ENCODE measurements at places on chromosomes 3 and 15.
A peak's percentile ranks its signal among the peaks of the same experiment; 100 is the strongest.

DNA sequence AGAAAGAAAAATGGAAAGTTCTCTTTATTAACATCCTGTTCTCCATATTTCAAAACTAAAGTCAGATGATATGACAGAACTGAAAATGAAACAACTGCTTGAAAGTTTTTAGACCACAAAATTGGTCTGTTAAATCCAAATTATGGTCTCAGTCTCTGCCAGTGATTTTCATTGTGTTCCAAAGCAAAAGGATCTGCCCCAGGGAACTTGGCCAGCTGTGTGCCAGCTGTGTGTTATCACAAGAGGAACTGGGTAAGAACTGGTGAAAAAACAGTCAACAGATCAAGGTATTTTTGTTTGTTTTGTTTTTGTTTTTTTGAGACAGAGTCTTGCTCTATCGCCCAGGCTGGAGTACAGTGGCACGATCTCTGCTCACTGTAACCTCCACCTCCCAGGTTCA, 323.3 kb downstream of the CTNNB1 start:
- DNase-seq: no peak

DNA sequence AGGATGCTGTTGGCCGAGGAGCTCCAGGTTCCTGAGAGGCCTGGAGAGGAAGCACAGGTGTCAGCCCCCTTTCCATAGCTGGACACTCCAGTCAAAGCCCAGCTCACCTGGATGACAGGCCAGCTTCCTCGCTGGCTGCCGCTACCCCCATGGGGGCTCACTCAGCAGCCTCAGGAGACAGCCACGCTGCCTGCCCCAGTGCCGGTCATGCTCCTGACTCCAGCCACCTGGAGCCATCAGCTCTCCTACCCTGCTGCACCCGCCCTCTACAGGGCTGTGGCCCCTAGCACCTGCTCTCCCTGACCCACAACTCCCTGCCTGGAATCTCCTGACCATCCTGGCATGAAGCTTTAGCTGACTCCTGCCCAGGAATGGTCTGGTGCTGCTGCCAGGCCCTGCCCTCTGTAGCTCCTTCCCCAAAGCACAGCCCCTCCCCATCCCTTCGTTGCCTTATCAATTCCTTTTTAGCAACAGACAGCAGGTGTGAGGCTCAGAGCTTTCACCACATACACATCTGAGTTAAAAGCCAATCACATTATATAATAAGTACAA, 94.2 kb downstream of the NUP210 start:
- no peak for DNase-seq

- DNase-seq: no peak
Observed at GRCh38 chr3:109275702-109276293, 40.5 kb downstream of the DPPA2 start.

- DNase-seq: peak; percentile 33
Observed at GRCh38 chr3:198079771-198080520, 119.9 kb downstream of the LMLN start.

GRCh38 chr3:112003321-112004080, 4.8 kb downstream of the TAGLN3 start:
- DNase-seq: no peak

GRCh38 chr3:171187706-171188290, 161.3 kb upstream of the SLC2A2 start:
- no peak for DNase-seq

DNA sequence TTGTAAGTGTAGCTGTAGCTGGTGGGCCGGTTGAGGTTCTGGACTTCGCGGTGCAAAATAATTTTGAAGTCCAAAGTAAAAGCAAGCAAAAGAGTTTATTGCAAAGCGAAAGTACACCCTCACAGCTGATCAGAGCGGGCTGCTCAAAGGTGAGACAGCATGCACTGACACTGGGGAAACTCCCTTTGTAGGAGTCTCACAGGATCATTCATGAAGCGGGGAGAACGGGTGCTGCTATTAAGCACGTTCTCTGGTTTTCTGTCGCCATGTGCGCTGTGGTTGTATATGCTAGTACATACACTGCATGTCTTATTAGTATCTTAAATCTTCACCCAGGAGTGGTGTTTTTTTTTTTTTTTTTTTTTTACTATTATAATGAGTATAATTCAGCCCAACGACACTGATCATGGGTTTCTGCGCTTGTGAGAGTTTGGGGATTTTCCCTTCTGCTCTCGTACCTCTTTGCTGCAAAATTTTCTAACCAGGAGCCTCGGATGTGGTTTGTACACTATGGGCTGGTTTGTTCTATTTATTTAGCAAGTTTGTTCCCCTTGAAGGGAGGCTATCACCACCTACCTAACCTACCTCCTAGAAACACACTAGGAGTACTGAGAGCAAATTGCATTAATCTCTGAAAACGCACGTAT, 1.4 kb upstream of the AP4E1 start:
- DNase-seq: peak; percentile 50

DNA sequence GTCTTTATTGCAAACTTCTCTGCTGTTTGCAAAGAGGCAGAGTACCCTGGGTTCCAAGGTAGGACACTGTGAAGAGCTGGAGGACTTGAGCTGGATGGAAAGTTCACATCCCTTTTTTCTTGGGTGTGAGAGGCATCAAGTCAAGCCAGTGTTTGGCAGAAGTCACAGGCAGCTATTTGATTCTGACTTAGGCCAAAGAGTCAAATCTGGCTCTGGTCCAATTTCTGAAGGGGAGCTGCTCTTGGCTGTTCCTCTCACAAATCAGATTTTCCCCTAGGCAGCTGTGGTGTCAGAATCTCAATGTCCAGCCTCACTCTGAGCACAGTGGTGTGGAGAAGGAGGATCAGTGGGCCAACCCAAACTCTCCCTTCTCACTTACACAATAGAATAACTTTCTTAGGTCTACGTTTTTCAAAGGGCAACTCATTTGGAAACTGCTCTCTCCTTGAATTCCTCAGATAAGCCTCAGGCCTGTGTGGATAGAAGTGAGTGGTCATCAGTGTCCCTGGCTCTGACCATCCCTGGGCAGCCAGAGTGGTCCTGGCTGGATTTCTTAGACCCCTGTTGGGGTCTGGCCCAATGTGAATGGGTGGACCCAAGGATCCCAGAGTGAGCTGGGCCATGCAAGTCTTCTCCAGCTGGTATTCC, 18.2 kb upstream of the AMOTL2 start:
- no peak for DNase-seq

GRCh38 chr3:135528413-135529015, 437.0 kb upstream of the PPP2R3A start:
- DNase-seq: no peak

DNA sequence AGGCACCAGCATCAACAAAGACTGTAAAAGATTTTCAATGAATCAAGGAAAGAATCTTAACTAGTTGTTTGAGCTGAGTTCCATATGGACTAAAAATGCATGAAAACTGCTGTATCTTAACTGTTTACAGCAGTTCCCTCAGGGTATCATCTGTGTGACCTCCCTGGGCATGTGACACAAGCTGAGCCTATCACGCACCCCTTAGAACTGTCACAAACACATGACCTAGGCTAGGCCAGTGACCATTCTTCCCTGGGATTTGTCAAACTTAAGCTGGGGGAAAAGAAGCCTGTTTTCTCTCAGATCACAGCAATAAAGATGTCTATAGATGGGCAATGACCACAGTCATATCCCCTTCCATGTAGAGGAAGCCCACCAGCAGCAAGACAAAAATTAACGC, 35.7 kb downstream of the IGF2BP2 start:
- no peak for DNase-seq

DNA sequence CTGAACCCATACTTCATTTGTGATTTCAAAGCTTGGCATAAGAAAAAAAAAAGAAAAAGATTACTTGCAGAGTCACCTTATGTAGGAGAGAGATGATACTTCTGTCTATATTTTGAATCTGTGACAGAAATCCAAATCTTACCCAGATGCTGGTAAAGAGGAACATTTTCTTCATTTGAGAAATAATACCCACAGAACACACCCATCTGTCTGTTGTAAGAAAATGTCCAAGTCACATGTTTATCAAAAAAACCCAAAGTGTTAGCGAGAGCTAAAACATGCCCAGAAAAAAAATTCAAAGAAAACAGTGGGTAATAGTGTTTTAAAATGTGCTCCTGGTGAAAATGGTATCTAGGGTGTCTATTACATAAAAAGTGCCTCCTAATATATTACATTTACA, 18.0 kb upstream of the RAP2B start:
- no peak for DNase-seq

- DNase-seq: no peak
Observed at GRCh38 chr3:100825574-100825973, 116.3 kb downstream of the TFG start.

DNA sequence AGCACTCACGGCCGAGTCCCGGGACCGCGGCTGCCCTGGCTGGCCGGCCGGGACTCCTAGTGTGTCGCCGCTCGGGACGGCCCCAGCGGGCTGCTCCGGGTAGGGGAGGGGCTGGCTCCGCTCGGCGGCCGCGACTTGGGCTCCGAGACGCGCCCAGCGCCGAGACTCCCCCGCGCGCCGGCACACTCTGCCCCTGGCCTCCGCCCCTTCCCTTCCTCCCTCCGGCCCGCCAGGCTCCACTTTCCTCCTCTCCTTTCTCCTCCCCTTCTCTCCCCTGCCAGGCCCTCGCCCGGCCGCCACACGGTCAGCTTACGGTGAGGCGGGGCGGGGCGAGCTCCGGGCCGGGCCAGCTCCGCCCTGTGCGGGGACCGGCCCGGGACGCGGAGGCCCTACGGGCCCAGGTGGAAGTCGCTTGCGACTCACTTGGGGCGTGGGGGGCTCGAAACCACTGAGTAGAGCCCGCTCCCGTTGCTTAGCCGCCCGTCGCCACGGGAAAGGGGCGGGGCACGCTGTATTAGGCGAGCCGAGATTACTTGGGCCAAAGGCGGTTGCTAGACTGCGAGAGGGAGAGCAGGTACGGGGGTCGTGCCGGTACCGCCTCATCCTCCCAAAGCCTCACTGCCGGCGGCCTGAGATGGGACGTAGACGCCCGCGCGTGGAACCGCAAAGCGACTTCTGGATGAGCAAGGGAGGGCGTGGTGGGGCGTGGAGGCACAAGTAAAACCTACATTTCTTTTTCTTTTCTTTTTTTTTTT, at the start of gene ITGB5:
TSS of gene ITGB5 (minus strand) at position 189 of the 755 bp plus-strand sequence. CDS start 365 bp downstream, outside the sequence.
- no peak for DNase-seq

- DNase-seq: peak; percentile 45
Observed at GRCh38 chr15:44711743-44712345, 527 bp downstream of the B2M start.

DNA sequence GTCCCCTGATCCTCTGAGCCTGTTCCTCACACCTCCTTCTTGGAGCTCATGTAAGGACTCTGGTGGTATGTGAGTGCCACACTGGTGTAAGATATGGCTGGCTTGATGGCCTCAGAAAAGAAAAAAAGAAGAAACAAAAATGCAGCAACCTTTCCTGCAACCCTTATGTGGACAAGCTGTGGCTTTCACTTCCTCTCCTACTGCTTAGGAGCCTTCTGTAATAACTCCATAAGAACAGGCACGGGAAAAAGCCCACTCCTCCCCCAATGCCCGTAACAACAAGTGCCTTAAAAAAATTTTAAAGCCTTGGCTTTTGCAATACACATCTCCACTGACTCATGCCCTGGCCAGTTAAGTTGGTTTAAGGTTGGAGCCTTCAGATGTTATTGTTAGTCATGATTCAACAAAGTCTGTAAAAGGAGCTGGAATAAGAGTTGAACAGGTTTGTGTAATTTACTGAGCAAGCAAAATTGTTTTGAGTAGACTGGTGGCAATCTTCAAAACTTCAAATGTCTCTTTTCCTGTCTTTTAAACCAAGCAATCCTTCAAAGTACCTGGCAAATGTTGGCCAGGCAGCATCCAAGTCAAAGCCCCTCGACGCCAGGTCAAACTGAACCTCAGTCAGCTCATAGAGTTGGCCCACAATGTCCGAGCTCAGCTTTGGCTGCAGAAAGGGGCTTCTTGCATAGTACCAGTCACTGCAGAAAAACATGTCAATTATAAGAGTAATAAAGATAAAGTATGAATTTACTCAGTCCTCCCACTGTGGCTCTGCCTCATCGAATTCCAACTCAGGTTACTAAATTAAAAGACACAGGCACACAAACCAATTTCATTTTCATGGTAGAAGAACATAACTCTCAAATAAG, 22.9 kb downstream of the FYCO1 start:
- DNase-seq: no peak

GRCh38 chr3:152345233-152345632, 76.5 kb downstream of the MBNL1 start:
- DNase-seq: no peak

- DNase-seq: no peak
Observed at GRCh38 chr15:81888748-81889484, 156.9 kb downstream of the MEX3B start.

- no peak for DNase-seq
Observed at GRCh38 chr3:47579875-47580274, 1.2 kb upstream of the CSPG5 start.

GRCh38 chr15:44659056-44659455, 4.4 kb downstream of the SPG11 start:
- no peak for DNase-seq

- no peak for DNase-seq
Observed at GRCh38 chr15:74829991-74830390, 3.6 kb downstream of the CPLX3 start.

DNA sequence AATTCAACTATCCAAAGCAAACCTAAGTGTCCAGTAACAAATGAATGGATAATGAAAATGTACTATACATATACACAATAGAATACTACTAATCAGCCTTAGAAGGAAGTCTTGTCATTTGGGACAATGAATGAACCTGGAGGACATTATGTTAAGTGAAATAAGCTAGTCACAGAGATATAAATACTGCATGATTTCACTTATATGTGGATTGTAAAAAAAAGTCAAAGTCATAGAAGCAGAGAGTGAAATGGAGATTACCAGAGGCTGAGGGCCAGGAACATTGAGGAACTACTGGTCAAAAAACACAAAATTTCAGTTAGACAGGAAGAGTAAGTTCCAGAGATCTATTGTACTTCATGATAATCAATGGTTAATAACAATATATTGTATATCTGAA, 33.6 kb downstream of the MYO5A start:
- no peak for DNase-seq

DNA sequence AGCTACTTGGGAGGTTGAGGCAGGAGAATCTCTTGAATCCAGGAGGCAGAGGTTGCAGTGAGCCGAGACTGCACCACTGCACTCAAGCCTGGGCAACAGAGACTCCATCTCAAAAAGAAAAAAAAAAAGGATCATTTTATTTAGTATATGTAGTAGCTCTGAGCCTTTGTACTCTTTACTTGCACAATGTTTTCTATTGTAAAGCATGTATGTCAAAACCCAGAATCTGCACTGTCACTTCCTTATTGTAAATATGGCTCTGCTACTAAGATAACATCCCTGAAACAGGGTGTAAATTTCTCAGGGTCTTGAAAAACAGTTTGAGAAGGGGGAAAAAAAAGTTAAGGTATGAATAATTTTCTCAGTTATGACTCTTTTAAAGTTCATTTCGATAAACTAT, 35.1 kb downstream of the SLMAP start:
- no peak for DNase-seq

- no peak for DNase-seq
Observed at GRCh38 chr3:173553635-173554280, 156.2 kb downstream of the NLGN1 start.

DNA sequence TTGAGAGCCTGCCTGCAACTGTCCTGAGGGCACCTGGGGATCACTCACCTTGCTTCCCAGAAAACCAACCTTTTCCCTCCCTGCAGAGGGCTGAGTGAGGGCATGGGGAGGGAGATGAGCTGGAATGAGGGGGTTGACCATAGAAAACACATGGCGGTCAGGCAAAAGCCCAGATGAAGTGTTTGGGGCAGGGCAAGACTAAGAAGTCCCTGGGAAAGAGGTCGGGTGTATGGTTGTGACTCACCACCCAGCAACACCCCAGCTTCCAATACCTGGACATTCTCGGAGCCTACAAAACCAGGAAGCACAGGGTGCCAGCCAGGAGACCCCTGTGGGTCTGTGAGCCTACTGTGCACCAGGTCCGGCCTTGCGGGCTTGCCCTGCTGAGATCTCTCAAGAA, 95.3 kb upstream of the ATP2B2 start:
- no peak for DNase-seq

- DNase-seq: no peak
Observed at GRCh38 chr3:176914764-176915163, 282.5 kb downstream of the TBL1XR1 start.
